ENCODE measurements at places on chromosomes 4 and X.

GRCh38 chr4:143287572-143287923, 49.1 kb upstream of the GAB1 start:
- DNase-seq = no peak

DNA sequence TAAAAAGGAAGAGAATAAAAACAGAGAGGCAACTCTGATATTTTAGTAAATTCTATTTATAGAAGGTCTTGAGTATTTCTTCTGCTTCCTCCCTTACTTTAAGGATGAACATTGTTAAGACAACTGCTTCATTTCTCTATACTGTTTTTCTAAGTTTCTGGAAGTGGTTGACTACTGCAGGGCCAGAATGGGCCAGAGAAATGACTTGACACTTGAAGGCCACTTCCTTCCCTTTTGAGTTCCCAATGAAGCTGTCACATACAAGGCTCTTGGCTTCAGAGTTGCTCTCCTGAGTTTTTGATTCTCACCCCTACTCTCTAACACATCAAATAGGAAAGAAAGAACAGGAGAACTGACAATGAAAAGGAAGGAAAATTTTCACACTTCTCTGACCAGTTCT, 37.6 kb downstream of the PKD2 start:
- no peak for DNase-seq

DNA sequence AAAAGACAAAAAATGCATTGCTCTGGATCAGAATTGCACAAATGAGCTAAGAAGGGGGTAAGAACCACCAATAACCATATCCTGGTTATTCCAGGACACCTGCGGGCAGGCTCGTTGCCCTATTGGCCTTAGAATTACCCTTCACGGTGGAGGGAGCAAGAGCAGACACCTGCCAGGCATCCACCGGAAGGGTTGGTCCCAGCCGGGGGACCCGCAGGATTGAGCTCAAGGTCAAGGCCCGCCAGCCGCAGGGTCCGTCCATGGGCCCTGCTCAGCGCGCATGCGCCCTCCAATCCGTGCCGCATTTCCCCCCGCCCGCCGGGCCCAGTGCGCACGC, 575 bp downstream of the SLC25A6 start:
- DNase-seq = no peak

- DNase-seq = no peak
Observed at GRCh38 chr4:97073194-97073593, 1070.1 kb downstream of the STPG2 start.

GRCh38 chr4:188439641-188440311, 300.5 kb downstream of the TRIML1 start:
- DNase-seq = no peak

DNA sequence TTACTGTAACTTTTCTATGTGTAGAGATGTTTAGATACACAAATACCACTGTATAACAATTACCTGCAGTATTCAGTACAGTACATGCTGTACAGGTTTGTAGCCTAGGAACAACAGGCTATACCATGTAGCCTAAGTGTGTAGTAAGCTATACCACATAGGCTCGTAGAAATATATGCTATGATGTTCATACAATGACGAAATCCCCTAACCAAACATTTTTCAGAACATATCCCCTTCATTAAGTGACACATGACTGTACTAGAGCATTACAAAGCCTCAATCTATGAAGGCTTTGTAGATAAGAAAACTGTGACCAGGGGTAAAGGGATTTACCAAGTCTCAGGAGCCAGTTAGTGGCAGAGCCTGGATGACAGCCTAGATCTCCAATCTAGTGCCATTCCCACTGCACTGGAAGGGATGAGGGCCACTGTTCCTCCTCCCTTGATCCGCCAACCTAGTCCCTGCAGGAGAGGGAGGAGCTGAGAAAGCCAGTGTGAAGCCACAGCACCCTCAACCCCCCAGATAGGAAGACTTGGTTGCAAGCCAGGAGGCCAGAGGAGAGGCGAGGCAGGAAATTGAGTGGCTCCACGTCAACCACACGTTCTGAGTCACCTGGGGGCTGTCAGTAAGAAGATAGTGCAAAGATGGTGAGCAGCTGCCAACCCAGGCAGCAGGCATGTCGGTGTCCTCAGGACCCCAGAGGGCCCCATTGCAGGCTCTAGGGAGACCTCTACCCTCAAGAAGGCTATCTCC, 227.7 kb downstream of the BCOR start:
- no peak for DNase-seq

DNA sequence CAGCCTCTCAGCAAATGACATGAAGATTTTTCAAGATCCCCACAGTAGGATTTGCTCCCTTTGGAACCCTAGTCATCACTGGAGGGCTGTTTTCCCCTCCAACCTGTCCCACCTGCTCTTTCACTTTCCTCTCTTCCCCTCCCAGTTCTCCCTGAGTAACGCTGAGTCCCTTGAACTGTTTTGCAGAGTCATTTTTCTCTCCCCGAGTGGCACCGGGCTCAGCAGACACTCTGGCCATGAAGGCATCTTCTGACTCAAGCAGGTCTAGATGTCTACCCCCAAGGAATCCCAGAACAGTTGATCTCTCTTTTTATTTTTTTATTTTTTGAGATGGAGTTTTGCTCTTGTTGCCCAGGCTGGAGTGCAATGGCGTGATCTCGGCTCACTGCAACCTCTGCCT, 52.2 kb downstream of the HTRA3 start:
- DNase-seq = no peak

- DNase-seq = peak; percentile 14
Observed at GRCh38 chr4:186400676-186401075, 134.7 kb downstream of the F11 start.

- DNase-seq = no peak
Observed at GRCh38 chr4:169998981-169999380, 27.2 kb downstream of the MFAP3L start.

DNA sequence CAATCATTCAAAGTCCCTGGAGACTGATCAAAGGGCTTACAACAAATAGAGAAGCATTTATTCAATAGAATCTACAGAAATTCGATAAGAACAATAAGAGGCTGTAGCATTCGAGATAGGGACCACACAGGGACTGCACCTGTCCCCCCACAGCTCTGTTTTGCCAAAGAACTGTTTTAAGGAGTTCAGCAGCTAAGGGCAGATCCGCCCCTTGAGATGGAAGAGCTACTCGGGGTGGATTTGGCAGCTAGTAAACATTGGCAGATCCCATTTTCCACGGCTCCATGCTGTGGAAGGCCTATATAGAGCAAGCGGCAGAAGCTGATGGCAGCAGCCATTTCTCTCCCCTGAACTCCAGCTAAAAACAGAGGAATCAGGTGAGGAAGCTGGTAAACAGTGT, 75.7 kb downstream of the GPR82 start:
- DNase-seq = no peak

DNA sequence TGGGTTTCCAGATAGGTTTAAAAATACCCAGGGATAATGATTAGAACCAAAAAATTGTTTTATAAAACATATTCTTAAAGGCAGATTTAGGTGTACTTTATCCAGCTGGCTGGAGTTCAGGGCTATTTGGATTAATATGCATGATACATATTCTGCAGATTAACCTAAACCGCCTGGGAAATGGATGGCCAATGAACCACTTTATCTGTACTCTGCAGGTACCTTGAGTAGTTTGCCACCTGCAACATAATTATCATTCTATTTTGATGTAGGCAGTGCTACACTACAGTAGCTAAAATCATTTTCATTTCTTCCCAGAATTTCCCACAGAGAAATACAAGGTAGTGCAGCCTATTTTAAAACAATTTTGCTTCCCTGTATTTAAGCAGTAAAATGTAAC, 683.2 kb upstream of the GNPDA2 start:
- DNase-seq = no peak

DNA sequence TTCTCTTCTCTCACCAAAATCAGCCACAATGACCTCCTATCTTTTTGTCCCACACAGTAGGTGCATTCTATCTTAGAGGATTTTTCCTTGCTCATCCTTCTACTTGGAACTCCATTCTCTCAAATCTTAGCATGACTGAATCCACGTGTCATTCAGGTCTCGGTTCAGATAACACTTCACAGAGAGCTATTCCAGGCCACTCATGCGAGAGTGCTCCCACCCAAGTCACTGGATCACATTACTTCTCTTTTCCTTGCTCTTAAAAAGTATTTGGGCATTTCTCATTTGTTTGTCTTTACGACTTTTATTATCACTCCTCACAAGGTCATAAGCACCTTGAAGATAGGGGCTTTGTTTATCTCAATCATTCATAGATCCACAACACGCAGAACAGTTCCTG, 647.5 kb upstream of the TENM3 start:
- DNase-seq = no peak

- no peak for DNase-seq
Observed at GRCh38 chr4:55127521-55127920, 2.1 kb upstream of the KDR start.

Measured in kidney glomerular epithelial cell (primary cell).